SHP77 (cell line): ENCODE measurements at places on chromosomes 2 and 18.

- no peak for DNase-seq
Observed at GRCh38 chr2:190976521-190976920, 37.5 kb downstream of the STAT1 start.

- peak; percentile 79 for DNase-seq
Observed at GRCh38 chr18:23133860-23134779, 1.2 kb upstream of the CABLES1 start.

DNA sequence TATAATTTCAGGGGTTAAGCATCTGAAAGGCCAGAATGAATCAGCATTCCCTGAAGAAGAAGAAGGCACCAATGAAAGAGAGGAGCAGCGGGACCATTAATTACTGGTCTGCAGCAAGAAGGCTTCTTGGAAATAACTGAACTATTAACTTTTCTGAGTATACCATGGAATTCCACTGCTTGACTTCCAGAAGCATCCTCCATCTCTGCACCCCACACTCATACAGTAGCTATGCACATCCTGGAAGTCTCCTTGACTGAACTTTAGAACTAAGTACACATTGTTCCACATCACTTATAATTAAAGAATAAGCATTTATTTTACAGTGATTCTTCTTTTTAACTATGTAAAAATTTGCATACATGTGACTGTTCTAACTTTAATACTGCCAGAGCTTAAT lies 131.5 kb downstream of the PPP1R1C start:
- no peak for DNase-seq

GRCh38 chr2:234814374-234814773 lies 137.4 kb upstream of the SH3BP4 start:
- DNase-seq: no peak
